ENCODE measurements at places on chromosomes 7 and 10. TPM values are rescaled to one million over a fixed set of nuclear protein-coding genes. Genes with fewer than 3 reads are reported as not detected.

- H3K27ac ChIP-seq: peak within 1 kb of the TSS; percentile 96
- peaks cover 54% of the 10 kb centered on the region for H3K4me1 ChIP-seq
- peaks cover 78% of the 10 kb centered on the region for H3K27me3 ChIP-seq
- peak; percentile 87 for DNase-seq
- H3K4me3 ChIP-seq: peak within 1 kb of the TSS; percentile 97
Observed at GRCh38 chr10:75401569-75402485, at the start of gene ZNF503. ZNF503 (minus strand) TSS chr10:75401764; CDS start chr10:75401419, 345 bp downstream.

The AKR1E2 gene
- 3.9 TPM for total RNA-seq

The TDRD1 gene
- total RNA-seq: not detected

GRCh38 chr10:72785409-72785808 is 93.5 kb downstream of the MCU start:
- peaks cover 29% of the 10 kb centered on the region for H3K4me1 ChIP-seq
- H3K27ac ChIP-seq: no peak overlapping the region
- H3K36me3 ChIP-seq: no peaks in the 10 kb centered on the region
- H3K27me3 ChIP-seq: no peaks in the 10 kb centered on the region
- no peak overlapping the region for H3K4me3 ChIP-seq

The CFAP69 gene
- 2.5 TPM for total RNA-seq

DNA sequence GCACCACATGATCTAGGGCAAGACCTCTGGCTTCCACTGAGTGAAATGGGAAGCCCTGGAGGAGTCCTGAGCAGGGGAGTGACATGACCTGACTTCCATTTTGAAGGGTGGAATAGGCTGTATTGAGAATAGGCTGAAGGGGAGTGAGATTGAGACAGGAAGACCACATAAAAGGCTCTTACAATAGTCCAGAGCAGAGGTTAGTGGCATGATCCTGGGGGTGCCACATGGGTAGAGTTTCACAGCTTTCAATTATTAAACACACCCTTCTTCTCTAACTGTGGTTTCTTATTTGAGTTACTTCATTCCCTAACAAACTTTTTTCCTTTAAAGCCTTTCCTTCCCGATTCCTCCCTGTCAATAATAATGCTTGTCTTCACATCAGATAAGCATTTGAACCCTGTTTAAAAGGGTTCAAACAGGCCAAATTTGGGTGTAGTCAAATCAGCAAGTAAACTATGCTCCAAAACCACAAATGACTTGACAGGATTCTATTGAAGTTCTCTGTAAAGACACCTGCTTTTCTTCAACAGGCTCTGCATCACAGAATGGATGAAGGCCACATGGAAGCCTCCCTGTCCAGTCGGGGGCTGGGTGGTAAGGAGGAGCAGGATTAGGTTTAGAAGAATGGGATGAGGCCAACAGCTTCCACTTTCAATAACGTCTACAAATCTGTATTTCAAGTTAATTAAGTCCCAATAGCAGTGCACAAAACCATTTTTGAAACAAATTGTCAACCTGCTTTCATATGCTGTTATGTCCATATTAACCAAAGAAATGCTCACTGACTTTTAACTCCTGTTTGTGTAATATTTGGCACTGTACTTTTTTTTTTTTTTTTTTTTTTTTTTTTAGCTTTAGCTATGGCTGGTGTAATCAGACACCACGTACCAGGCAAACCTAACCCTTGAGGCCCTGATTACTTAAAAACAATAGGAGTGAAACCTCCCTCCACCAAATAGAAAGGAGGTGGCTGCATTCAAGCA is 131.9 kb downstream of the NRCAM start:
- DNase-seq: no peak
- peak overlapping the region; percentile 7 for H3K4me3 ChIP-seq
- H3K4me1 ChIP-seq: peaks cover 73% of the 10 kb centered on the region
- no peaks in the 10 kb centered on the region for H3K36me3 ChIP-seq
- H3K27ac ChIP-seq: peak overlapping the region; percentile 96
- no peaks in the 10 kb centered on the region for H3K27me3 ChIP-seq
